ENCODE measurements at places on chromosomes 1 and 21.
A peak's percentile ranks its signal among the peaks of the same experiment; 100 is the strongest.

DNA sequence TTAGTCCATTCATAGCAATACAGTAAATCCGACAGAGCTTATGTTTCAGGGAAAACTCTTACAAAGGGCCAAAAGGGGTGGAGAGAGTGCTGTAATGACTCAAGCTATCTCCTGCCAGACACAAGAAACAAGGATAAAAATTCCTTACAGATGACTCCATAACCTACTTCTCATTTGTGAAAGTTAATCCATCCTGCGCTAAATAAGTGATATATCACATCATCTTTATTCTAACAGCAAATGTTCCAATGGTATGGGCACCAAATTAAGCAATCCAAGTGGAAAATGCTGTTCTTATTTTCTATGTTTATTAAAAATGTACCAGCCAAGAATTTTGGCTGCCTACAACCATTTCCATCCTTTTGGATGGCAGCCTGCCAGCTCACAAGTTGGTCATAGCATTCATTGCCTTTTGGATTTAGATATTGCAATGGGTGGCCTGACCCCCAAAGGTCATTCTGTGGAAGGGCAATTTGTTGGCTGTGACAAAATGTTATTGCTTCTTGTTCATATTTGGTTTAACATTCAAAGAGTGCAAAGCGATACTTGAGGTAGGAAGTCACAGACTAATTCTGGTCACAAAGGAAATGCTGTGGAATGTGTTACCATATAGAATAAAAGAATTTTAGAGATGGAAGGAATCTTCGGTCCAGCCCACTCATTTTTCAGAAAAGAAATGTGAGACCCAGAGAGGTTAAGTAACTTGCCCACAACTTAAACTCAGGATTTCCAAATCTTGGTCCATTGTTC, 2.8 kb upstream of the ENAH start:
- no peak for DNase-seq

GRCh38 chr21:44853601-44854390, 19.7 kb downstream of the PTTG1IP start:
- no peak for DNase-seq

DNA sequence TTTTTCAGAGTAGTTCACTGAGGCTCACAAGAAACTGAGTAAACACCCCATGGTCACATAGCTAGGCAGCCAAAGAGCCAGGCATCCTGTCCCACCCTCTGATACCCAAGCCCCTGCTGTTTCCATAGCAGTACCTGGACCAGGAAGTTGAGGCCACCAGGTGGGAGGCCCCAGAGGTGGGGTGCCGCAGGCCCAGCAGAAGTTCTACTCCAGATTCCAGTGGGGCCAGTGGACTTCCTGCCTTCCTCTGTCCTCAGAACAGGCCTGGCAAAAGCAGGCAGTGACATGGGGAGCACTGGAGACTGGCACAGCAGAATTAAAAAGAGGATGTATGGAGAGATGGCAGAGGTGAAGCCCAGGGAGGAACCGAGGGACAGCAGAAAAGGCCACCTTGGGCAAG, 19.0 kb downstream of the FOXO6 start:
- no peak for DNase-seq

DNA sequence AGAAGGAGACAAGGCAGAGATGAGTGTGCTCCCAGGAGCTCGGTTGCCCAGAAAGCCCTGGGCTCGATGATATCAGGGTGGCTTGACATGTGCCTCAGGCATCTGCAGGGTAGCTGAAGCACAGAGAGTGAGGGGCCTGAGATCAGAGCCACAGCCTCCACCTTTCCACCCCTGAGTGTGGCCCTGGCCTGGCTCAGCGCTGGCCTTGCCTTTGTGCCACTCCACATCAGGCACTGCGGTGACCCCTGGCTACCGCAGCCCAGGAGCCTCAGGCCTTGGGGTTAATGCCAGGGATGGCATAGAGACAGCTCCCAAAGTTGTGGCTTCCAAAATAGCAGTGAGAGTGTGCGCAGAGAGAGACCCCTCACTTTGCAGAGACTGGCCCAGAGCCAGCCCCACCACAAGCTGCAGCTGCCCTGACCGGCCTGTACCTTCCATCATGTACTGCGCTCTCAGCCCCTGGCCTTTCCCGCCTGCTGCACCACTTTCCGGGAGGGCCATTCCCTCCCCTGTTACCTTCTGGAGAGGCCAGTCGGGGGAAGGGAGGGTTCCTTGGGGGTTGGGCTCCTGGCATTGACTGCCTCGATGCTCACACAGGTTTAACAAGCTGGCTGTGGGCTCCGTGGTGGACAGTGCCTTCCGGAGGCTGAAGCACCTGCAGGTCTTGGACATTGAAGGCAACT, 19.5 kb downstream of the PODN start:
- DNase-seq = no peak

DNA sequence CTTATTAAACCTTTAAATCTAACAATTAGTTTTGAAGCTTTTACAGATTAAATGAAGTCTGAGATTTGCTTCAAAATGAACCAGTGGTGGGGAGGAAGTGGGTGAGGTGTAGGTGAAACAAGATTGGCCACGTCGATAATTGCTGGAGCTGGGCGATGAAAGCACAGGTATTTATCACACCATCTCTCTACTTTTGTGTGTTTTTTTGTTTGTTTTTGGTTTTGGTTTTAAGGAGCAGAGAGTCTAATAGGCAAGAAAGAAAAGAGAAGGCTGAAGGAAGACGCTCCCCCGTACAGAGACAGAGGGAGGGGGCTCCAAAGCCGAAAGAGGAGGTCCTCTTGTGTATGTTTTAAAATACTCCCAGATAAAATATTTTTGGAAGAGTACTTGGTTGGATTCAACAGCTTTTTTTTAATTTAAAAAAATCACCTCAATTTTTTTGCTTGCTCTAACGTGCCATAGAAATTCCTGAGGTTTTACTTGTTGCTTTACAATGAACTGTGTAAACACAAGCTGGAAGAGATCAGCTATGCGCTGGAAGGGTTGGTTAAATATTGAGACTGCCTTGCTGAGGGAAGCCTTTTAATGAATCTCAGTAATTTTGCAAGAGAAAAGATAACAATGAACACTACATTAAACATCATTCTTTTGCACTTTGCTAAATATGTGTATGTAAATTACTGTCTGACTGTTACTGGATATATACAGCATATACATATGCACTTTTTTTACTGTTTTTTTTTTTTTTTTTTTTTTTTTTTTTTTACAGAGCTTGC, 6.7 kb upstream of the LGALS8 start:
- no peak for DNase-seq

DNA sequence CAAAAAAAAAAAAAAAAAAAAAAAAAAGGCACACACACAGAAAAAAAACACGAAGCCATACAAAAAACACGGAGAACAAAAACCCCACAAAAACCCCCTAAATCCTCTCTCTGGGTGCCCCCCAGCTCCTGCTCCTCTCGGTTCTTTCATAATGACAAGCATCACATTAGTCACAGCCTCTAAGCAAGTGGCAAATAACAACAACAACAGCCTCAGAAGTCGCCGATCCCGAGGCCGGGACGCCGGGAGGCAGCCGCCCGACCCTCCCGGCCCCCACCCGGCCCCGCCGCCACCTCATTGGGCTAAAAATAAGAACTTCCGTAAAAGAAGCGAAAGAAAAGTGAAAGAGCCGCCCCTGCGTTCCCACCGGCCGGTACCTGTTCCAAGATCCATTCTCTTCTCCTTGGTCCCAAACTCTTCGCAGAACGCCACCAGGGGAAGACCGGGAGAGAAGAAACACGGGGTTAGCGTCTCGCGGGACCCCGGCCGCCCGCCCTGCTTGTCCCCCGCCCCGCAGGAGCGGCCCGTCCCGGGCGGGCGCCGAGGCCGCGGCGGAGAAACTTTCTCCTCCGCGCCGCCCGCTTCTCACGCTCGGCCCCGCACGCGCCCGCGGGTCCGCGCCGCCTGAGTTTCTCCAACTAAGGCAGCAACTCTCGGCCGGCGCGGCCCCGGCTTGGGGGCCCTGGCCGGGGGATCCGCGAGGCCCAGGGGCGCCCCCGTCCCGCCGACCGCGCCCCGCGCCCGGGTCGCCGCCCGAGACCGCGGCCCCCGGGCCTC, 102.8 kb downstream of the CASZ1 start:
- peak; percentile 24 for DNase-seq

DNA sequence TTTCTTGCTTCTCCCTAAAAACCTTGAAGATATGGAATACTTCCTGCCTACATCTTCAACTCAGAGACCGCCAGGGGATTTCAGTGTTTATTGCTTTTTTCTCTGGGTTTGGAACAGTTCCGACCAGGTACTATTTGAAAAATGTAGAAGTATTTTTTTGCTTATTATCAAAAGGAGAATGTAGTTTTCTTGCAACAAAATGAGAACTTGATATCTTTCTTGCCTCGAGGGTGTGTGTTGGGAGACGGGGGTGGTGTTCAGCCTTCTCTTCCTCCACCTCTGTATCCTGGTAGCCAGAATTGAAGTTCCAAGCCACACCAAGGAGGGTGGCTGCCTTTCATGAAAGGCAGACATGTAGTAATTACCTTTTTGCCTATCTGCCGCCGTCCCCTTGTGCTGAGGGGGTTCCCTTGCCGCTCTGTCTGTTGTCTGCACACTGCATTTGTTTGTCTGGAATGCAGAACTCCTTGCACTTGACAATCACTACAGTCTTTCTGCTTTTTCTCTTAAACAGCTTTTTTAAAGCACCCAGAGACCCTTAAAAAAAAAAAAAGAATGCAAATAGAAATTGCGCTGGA, 212.1 kb downstream of the PBX1 start:
- DNase-seq = no peak

DNA sequence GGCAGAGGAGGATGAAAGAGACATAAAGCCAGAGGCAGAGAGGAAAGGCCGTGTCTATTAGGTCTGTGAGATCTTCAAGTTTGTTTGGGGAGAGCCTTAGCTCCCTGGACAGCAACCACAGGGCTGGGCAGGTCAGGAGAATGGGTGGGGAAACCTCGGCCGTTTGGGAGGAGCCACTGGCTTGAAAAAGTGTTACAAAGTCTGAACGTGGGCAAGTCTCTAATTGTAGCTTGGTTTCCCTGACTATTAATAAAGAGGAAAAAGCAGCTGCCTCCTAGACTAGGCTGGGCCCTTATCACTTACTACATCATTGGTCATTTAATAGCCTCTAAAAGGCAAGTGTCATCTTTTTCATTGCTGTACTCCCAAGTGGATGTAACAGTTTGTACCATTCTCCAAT, at the start of gene CCDC17:
Gene CCDC17 (minus strand): TSS at position 83 of the 400 bp plus-strand sequence. CDS start 145 bp downstream, outside the sequence.
- DNase-seq = no peak

GRCh38 chr21:36810443-36810842, 111.5 kb downstream of the SIM2 start:
- DNase-seq = no peak

DNA sequence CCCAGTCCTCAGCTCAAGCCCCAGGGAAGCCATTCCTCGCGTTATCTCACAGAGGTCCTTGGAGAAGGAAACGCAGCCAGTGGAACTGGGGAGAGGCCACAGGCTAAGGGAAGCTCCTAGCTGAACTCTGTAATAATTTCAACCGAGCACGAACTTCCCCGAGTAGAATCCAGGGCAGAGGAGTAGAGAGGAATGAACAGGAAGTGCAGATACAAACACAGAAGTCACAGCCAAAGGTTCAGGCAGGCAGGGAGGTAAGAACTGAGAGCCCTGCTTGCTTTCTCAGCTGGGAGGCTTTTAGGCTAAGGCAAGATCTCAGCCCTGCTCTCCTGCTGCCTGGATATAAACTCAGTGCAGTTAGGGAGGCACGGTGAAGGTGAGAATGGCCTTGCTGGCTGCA, 23.7 kb downstream of the WARS2 start:
- no peak for DNase-seq

- DNase-seq = no peak
These were observed 12.2 kb downstream of the UTP25 start for GRCh38 chr1:209839875-209840546.

DNA sequence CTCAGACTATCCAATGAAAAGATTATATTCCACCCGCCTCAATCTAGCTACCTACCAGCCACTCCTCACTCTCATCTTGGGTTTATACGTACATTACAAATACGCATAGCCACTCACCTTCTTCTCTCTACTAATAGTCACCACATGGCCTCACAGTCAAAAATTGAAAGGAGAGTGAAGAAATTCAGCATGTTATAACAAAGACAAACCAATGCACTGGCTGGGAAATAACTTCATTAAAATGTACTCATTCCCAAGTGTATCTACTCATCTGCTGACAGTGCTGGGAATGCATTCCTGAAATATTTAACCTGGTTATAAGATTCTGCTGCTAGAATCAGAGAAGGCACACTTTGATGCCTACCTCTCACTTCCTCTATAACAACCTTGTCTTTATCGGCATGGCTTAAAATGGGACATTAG, 6.5 kb downstream of the ZNF644 start:
- DNase-seq = no peak

- no peak for DNase-seq
These were observed 6.1 kb downstream of the CAPZA1 start for GRCh38 chr1:112625696-112626095.

DNA sequence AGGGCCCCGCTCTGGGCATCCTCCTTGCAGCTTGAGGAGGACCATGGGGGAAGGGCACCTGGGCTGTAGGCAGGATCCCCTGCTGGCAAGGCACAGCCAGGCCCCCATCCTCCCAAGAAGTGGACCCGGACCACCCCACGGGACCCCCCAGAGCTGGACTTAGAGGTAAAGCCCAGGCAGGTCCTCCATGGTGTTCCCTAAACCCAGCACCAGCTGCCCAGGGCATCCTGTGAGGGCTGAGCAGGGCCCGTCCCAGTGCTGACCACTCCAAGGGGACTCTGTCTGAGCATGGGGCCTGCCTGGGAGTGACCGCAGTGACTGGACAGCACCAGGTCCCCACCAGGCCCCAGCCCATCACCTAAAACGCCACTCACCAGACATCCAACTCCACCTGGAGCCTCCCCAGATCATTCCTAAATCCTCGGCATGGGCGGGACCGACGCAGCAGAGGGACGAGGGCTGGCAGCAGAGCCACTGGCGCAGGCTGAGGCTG, 21.3 kb downstream of the COL6A2 start:
- no peak for DNase-seq

DNA sequence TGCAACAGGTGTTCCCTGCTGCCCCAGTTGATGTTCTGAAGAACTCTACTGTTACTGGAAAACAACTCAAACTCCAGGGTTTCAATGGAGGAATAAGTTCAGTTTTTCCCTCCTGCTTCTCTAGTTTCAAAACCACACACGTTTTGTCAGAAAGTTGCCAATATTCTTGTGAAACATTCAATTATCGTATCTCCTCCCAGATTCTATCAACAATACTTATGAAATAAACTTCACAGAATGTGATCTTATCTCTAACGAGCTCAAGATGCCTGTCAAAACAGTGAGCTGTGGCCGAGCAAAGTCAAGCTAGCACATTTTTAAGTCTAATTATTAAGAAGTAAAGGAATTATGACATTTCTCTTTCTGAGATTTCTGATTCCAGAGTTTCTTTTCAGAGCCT, 4.7 kb downstream of the OR2B11 start:
- DNase-seq = no peak
